ENCODE measurements at places on chromosomes 7 and 10.
A peak's percentile ranks its signal among the peaks of the same experiment; 100 is the strongest.

DNA sequence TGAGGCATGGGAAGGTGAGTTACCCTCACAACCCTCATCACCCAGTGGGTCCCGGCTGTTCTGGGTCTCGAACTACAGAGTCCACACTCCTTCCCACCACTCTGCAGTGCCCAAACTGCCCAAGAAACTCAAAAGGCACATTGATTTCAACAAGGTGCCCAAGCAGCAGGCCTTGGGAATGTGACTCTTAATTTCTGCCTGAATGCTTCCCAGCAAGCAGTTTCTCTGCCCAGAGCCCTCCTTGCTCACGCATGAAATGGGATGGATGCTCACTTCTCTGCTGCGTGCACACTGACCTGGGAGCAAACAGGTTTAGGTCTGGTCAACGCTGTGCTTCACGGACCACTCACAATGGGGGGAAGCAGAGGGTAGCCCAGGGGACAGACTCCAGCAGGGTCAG is 77.9 kb downstream of the GRB10 start:
- no peak for DNase-seq

- peak; percentile 20 for DNase-seq
Measured at GRCh38 chr10:5540891-5541290, 16.1 kb downstream of the CALML3 start.

DNA sequence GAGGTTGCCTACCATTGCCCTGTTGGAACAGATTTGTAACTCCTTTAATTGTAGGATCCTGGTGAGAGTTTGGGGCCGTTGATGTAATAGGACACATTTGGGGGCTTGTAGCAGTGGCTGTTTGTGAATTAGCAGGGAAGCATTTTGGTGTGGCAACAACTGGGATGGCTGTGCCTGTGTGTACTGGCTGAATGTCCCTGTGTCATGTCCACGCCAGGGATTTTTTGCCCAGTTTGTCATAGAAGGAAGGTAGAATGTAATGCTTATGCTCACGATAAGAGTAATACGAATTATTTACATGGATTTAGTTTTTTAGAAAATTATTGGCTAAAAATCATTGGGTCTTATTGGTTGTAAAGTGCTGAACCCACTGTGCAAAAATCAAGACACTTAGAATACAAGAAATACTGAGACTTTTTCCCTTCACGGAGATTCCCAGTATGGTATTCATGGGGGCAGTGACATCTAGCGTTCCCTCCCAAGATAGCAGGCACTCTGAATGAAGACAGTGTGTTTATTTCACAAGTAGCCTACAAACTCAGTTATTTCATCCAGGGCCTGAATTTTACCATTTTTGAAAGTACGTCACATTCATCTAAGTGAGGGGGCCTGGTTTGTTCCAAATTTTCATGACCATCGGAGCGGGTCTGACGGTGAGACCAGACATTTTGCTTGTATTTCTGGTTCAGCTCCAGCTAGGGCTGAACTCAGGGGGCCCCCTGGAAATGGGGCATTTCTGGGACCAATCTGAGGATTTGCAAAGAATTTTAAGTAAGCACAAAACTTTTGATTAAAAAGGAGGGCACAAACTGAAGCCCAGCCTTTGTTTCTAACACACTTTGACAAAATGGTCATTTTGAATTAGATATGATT is 74.7 kb downstream of the CACNB2 start:
- no peak for DNase-seq

- DNase-seq, result no peak
Measured at GRCh38 chr7:115914951-115915350, 115.6 kb downstream of the TFEC start.

GRCh38 chr10:104074505-104074904 is 11.2 kb downstream of the COL17A1 start:
- no peak for DNase-seq

DNA sequence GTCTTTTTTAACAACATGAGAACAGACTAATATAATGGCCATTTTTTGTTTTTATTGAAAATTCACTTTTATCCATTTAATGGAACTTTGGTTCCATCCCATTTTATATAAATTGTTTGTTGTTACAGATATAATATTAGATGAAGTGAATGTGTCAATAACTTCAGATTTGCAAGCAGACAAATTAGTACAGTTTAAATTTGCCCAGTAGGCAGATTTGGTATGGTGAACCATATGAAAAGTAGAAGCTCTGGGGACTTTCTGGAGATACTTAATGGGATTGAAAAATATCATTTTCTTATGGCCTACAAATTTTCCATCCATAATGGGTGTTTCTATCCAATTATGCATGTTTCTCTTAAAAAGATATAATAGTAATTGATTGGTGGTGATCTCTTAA is 1196.2 kb upstream of the C7orf33 start:
- no peak for DNase-seq

GRCh38 chr10:74114041-74114448 is 36.6 kb downstream of the AP3M1 start:
- no peak for DNase-seq

GRCh38 chr7:37028909-37029440 is 304.7 kb upstream of the AOAH start:
- DNase-seq, result peak; percentile 49

- DNase-seq, result no peak
Measured at GRCh38 chr7:127738859-127739258, 86.9 kb downstream of the SND1 start.

- no peak for DNase-seq
Measured at GRCh38 chr10:44619521-44619920, 234.6 kb upstream of the CXCL12 start.

DNA sequence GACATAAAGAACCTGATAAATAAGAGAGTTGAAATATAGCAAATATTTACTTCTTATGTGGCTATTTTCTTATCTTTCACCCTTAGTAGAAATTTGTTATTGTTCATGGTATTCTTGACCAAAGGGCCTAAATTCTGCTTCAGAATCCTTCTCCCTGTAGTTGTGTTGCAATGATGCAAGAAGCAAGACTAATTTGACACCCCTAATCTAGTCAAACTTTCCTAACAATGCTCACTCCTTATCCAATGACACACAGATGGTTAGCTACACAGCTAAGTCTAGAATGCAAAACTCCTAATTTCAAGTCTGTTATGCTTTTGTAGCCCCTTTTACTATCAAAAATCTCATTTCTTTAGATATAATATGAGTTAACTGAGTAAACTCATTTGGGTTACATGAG is 56.1 kb downstream of the TWIST1 start:
- no peak for DNase-seq

- no peak for DNase-seq
Measured at GRCh38 chr7:90262438-90262837, 17.5 kb downstream of the CFAP69 start.

- no peak for DNase-seq
Measured at GRCh38 chr10:2048337-2048973, 311.1 kb upstream of the ADARB2 start.

DNA sequence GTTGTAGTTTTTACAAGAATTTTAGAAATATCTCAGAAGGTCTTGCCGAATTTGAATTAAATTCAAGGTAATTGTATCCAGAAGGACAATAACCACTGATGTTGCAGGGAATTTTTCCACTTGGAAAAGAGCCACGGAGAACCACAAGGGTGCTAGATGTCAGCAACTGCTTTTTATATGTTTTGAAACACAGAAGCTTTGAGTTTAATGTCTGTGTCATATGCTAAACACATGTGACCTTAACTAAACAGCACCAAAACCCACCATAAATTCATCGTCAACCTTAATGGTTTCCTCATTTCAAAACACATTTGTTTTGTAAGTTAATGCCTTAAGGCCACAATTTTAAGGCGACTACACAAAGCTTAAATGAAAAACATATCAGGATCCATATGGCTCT is 106.9 kb downstream of the COL28A1 start:
- no peak for DNase-seq

- DNase-seq, result no peak
Measured at GRCh38 chr7:138948403-138948802, 32.8 kb downstream of the KIAA1549 start.

GRCh38 chr7:82506208-82506607 is 62.6 kb upstream of the CACNA2D1 start:
- no peak for DNase-seq

GRCh38 chr10:98141484-98142073 is 7.1 kb downstream of the R3HCC1L start:
- no peak for DNase-seq

DNA sequence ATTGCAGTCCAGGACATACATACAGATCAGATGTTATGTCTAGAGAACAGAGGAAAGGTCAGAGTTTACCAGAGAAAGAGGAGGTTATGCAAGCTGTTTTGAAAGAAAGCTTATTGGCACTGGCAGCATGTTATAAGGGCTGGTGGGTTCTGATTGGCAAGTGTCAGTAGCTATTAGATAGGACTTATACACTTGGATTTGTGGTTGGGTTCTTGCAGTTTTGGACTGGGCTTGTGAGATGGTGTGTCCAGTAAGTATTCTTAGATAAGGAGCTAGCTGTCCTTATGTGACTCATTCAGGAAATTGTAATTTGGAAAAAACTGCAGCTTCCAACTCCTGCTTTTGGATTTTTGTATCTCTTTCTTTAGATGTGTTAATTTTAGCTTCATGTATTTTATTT is 130.7 kb upstream of the NAMPT start:
- DNase-seq, result no peak

DNA sequence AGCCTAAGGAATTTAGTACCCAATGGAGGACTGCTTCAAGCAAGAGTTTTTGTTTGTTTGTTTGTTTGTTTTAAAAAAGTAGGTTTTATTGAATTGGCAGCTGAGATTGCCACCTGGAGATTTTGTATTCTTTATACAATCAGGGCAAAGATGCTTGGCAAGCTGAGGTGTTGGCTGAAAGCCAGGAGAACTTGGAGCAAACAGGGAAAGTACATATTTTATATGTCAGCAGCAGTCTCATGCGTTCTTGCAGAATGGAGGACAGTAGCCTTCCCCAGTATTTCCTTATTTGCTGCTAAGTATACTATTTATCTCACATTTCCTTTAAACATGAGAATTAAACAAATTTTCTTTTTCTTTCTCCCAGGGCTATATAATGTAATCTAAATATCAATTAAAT is 22.6 kb upstream of the ICA1 start:
- DNase-seq, result no peak

DNA sequence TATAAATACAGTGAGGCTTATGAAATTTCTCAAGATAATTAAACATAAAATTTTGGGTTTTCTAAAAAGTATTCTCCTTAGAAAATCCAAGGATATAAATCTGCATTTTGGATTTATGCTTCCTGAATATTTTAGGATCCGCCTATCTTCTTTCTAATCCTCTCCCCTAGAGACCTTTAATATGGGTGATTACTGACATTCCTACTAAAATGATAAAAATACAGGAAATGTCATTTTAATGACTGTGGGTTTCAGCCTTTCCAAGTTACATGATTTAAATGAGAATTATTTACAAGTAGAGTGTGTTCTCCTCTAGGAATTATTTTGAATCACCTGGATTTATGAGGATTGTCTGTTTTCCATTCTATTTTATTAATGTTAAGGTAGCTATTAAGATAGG is 150.4 kb downstream of the C7orf25 start:
- DNase-seq, result no peak

- no peak for DNase-seq
Measured at GRCh38 chr7:3301831-3302618, 973 bp downstream of the SDK1 start.

- peak; percentile 20 for DNase-seq
Measured at GRCh38 chr7:144821067-144821466, 14.8 kb downstream of the TPK1 start.

- no peak for DNase-seq
Measured at GRCh38 chr10:3485057-3485686, 299.8 kb downstream of the KLF6 start.

DNA sequence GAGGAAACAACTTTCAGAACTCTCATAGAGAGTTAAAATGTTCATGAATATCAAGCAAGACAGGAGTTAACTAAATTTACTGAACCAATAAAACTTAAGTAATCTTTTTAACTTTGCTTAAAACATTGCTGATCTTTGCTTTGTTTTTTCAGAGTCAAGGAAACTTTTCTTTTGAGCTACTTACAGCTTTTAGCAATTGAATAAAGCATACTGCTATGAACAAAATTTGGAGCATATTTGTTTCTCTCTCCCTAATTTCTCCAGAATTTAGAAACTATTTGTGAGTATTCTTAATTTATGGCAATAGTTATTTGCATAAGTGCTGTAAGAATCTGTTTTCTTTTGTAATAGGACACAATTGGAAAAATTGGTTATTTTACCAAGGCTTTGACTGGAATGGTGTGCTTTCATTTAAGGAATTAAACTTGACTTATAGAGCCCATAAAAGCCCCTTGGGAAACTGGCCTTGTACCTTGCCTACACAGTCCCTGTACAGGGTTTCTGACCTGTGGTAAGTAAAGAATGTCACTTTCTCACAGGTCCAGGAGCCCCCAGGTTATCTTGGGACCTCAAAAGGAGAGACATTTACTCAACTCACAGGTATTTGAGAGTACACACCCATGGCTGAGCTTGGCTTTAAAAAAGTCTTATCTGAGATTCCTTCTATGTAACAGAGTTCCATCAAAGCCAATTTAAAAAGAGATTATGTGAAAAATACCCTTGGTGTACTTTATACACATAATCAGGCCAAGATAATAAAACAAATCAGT is 23.3 kb upstream of the KIAA1549 start:
- DNase-seq, result no peak

- DNase-seq, result no peak
Measured at GRCh38 chr10:938941-939678, 7.6 kb upstream of the LARP4B start.

DNA sequence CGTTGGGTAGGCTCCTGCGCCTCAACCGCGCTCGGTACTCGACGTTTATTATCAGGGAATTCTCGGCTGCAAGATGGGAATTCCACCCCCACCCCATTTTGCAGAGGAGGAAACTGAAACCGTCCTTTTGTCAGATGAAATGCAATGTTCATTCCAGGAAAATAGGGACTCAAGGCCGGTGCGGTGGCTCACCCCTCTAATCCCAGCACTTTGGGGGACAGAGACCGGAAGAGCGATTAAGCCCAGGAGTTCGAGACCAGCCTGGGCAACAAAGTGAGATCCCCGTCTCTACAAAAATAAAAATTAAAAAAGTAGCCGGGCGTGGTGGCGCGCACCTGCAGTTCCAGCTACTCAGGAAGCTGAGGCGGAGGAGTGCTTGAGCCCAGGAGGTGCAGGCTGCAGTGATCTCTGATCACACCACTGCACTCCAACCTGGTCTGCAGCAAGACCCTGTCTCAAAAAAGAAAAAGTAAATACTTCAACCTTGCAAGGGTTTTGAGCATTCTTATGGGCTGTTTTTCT is 720 bp upstream of the RFC2 start:
- DNase-seq, result no peak

DNA sequence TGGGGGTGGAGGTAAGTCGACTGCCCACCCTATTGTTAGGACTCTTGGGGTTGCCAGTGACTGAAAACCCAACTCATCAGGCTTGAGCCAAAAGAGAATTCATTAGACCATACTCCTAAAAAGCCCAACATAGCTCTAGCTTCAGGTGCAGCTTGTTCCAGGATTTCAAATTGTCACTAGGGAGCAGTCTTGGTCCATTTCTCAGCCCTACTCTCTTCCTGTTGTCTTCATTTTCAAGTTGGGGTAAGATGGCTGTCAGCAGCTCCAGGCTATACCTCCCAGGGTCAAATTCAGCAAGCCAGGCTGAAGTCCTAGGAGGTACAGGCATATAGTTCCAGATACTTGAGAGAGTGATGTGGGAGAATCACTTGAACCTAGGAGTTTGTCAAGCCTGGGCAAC is 14.9 kb upstream of the COL13A1 start:
- DNase-seq, result no peak

GRCh38 chr7:22647451-22648257 is 79.3 kb upstream of the IL6 start:
- DNase-seq, result no peak

Data from activated naive CD4-positive, alpha-beta T cell treated with anti-CD3 and anti-CD28 coated beads, Interleukin-2, amount 50 U/mL, for 72 hours (primary cell).